CD4-positive, CD25-positive, alpha-beta regulatory T cell (primary cell): ENCODE measurements at places on chromosomes 3 and 15. TPM values are rescaled to one million over a fixed set of nuclear protein-coding genes. Genes with fewer than 3 reads are reported as not detected.

DNA sequence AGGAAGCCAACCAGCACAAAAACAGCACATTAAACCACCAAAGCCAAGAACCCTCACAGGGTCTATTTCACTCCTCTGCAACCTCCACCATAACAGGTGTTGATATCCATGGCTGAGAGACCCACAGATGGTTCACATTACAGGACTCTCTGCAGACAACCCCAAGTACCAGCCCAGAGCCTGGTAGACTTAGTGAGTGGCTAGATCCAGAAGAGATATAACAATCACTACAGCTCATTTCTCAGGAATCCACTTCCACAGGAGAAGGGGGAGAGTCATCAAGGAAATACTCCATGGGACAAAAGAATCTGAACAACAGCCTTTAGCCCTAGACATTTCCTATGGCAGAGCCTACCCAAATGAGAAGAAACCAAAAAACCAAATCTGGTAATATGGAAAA lies 168.1 kb upstream of the CD96 start:
- H3K27me3 ChIP-seq = no peaks in the 10 kb centered on the region
- H3K4me3 ChIP-seq = no peak overlapping the region
- no peak for DNase-seq
- H3K27ac ChIP-seq = no peak overlapping the region
- H3K36me3 ChIP-seq = no peaks in the 10 kb centered on the region
- H3K4me1 ChIP-seq = no peaks in the 10 kb centered on the region

- no peak overlapping the region for H3K27ac ChIP-seq
- H3K27me3 ChIP-seq = peaks cover 5% of the 10 kb centered on the region
- no peaks in the 10 kb centered on the region for H3K4me1 ChIP-seq
- no peak for DNase-seq
These were observed 21.9 kb upstream of the CP start for GRCh38 chr3:149243540-149243939.

GRCh38 chr15:27176785-27177406 lies 205.9 kb downstream of the GABRG3 start:
- no peaks in the 10 kb centered on the region for H3K27me3 ChIP-seq
- DNase-seq = no peak
- H3K27ac ChIP-seq = no peak overlapping the region
- no peaks in the 10 kb centered on the region for H3K36me3 ChIP-seq

- no peaks in the 10 kb centered on the region for H3K4me1 ChIP-seq
- no peaks in the 10 kb centered on the region for H3K27me3 ChIP-seq
- H3K27ac ChIP-seq = no peak overlapping the region
- no peak for DNase-seq
- H3K36me3 ChIP-seq = no peaks in the 10 kb centered on the region
- H3K4me3 ChIP-seq = no peak overlapping the region
These were observed 298.3 kb upstream of the TGFBR2 start for GRCh38 chr3:30308131-30308530.

DNA sequence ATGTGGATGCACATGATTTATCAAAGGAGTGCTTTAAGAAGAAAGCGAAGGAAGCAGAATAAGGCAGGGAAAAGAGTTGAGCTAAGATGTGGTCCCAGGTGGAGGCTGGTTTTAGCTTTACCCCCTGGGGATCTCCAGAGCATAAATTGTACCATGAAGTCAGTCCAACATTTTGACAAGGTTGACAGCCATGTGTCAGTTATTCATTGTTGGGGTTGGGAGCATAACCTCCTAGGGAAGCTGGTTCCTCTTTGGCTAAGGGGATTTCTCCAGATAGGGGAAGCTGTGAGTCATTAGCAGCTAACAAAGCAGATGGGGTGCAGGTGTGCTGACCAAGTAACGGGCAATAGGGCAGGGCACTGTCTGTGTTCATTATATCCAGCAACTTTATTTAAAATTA lies 123.7 kb upstream of the IGSF10 start:
- no peak for DNase-seq
- H3K4me3 ChIP-seq = no peak overlapping the region

DNA sequence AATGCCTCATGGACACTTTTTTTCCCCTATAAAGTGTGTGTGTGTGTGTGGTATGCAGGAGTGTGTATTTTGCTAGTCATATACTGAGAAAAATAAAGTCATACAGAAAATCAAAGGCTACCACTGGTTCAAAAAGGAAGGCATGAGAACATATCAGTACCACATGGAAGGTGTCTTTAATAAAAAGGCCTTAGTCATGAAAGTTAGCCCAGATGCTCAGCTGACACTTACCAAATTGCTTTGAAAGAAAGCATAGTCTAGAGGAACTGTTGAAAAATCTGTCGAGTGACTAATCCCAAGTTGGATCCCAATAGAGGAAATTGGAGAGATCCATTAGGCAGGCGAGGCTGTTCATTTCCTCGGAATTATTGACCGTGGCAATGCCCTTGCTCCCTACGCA lies 432.9 kb upstream of the CFAP20DC start:
- no peaks in the 10 kb centered on the region for H3K36me3 ChIP-seq
- no peak overlapping the region for H3K27ac ChIP-seq
- H3K4me3 ChIP-seq = no peak overlapping the region
- no peaks in the 10 kb centered on the region for H3K27me3 ChIP-seq

GRCh38 chr3:72887343-72887704 lies 522 bp upstream of the GXYLT2 start:
- no peak overlapping the region for H3K4me3 ChIP-seq
- no peaks in the 10 kb centered on the region for H3K36me3 ChIP-seq
- no peak overlapping the region for H3K27ac ChIP-seq

- DNase-seq = no peak
- H3K27ac ChIP-seq = no peak overlapping the region
- no peaks in the 10 kb centered on the region for H3K4me1 ChIP-seq
These were observed 64.5 kb downstream of the MITF start for GRCh38 chr3:69803681-69804270.

- H3K4me1 ChIP-seq = no peaks in the 10 kb centered on the region
- DNase-seq = no peak
- no peak overlapping the region for H3K27ac ChIP-seq
These were observed 193.3 kb downstream of the ADAMTS9 start for GRCh38 chr3:64494526-64494925.

- DNase-seq = peak; percentile 67
- peak overlapping the region; percentile 60 for H3K27ac ChIP-seq
- H3K27me3 ChIP-seq = peaks cover 14% of the 10 kb centered on the region
These were observed 20.4 kb upstream of the SATB1 start for GRCh38 chr3:18445401-18446148.

GRCh38 chr15:38680775-38681174 lies 116.2 kb upstream of the RASGRP1 start:
- H3K4me1 ChIP-seq = peaks cover 38% of the 10 kb centered on the region
- DNase-seq = peak; percentile 6
- H3K36me3 ChIP-seq = no peaks in the 10 kb centered on the region
- no peak overlapping the region for H3K27ac ChIP-seq
- H3K4me3 ChIP-seq = no peak overlapping the region

- no peaks in the 10 kb centered on the region for H3K36me3 ChIP-seq
- DNase-seq = no peak
- H3K4me1 ChIP-seq = no peaks in the 10 kb centered on the region
- no peaks in the 10 kb centered on the region for H3K27me3 ChIP-seq
These were observed 71.0 kb upstream of the MDFIC2 start for GRCh38 chr3:70383360-70383831.

DNA sequence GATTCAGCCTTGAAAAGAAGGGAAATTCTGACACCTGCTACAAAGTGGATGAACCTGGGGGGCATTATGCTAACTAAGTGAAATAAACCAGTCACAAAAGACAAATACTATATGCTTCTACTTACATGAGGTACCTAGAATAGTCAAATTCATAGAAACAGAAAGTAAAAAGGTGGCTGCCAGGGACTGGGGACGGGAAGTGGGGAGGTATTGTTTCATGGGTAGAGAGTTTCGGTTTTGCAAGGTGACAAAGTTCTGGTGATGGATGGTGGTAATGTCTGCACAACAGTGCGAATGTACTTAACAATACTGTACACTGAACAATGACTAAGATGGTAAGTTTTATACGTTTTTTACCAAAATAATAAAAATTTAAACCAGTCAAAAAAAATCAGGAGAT lies 4.8 kb downstream of the IDH2 start:
- no peaks in the 10 kb centered on the region for H3K36me3 ChIP-seq
- no peaks in the 10 kb centered on the region for H3K27me3 ChIP-seq
- H3K27ac ChIP-seq = peak overlapping the region; percentile 96
- peak overlapping the region; percentile 86 for H3K4me3 ChIP-seq
- peak; percentile 82 for DNase-seq

DNA sequence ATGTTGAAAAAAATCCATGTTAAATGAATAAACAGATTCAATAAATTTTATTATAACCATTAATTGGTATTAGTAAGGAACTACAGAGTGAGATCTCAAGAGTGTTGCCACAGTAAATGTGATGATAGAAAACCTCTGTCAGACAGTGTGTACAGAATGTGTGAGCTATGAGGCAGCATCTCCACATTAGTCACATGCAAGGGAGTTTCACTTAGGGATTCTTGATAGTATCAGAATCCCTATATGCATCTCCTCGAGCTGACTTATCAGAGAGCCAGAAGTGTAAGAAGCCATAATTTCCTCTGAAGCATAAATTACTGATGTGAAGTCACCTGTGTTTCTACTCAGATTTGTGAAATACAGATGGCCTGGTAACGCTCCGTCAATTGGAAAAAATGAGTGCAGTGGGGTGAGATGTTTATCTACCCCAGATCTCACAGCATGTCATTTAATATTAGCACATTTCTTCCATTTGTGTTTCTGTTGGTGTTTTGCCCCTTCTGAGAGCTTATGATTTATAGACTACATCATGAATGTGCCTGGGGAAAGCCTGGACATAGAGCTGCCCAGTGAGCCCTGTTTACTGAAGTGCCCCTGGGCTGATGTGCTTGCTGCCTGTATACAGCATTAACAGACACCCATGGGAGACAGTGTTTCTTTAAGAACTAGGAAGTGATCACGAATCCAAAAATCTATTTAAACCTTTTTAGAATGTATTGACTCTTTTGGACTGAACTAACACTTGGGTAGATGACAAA lies 262.4 kb downstream of the CPNE4 start:
- H3K27ac ChIP-seq = no peak overlapping the region
- no peak overlapping the region for H3K4me3 ChIP-seq
- H3K4me1 ChIP-seq = no peaks in the 10 kb centered on the region

GRCh38 chr15:73677146-73677607 lies 7.0 kb upstream of the CD276 start:
- no peaks in the 10 kb centered on the region for H3K4me1 ChIP-seq
- peak; percentile 52 for DNase-seq
- H3K4me3 ChIP-seq = no peak overlapping the region
- no peak overlapping the region for H3K27ac ChIP-seq
- peaks cover 10% of the 10 kb centered on the region for H3K27me3 ChIP-seq

- peak; percentile 15 for DNase-seq
- H3K4me1 ChIP-seq = no peaks in the 10 kb centered on the region
- no peak overlapping the region for H3K27ac ChIP-seq
- H3K36me3 ChIP-seq = no peaks in the 10 kb centered on the region
These were observed 79.8 kb upstream of the NR2E3 start for GRCh38 chr15:71730277-71731144.

DNA sequence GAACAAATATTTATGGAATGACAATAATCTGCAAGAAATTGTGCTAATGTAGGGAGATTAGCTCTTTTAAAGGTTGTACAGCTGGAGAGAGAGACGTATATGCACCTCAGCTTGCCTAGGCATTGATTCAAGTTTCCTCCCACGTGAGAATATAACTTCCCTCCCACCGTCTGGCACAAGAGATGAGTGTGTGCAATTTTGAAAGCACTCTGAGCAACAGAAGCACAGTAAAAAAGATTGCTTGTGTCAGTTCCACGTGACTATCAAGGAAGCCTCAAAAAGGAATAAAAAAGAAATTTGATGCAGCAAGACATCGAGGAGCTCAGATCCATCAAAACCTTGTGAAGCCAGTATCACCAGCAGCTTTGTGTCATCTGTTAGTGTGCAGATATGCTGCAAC lies 435.3 kb downstream of the TUSC7 start:
- no peaks in the 10 kb centered on the region for H3K4me1 ChIP-seq
- H3K27ac ChIP-seq = no peak overlapping the region
- H3K36me3 ChIP-seq = no peaks in the 10 kb centered on the region
- H3K4me3 ChIP-seq = no peak overlapping the region
- no peak for DNase-seq

GRCh38 chr3:121796970-121797369 lies 37.9 kb downstream of the IQCB1 start:
- no peak for DNase-seq
- no peaks in the 10 kb centered on the region for H3K4me1 ChIP-seq
- H3K27me3 ChIP-seq = no peaks in the 10 kb centered on the region

GRCh38 chr15:73754461-73754860 lies 1.3 kb upstream of the INSYN1 start:
- no peak overlapping the region for H3K27ac ChIP-seq
- peaks cover 16% of the 10 kb centered on the region for H3K27me3 ChIP-seq
- H3K4me1 ChIP-seq = no peaks in the 10 kb centered on the region
- DNase-seq = no peak
- no peak overlapping the region for H3K4me3 ChIP-seq

GRCh38 chr3:187662848-187663409 lies 7.3 kb downstream of the SST start:
- no peak overlapping the region for H3K27ac ChIP-seq
- peaks cover 18% of the 10 kb centered on the region for H3K27me3 ChIP-seq
- no peaks in the 10 kb centered on the region for H3K36me3 ChIP-seq
- no peak overlapping the region for H3K4me3 ChIP-seq
- no peaks in the 10 kb centered on the region for H3K4me1 ChIP-seq

DNA sequence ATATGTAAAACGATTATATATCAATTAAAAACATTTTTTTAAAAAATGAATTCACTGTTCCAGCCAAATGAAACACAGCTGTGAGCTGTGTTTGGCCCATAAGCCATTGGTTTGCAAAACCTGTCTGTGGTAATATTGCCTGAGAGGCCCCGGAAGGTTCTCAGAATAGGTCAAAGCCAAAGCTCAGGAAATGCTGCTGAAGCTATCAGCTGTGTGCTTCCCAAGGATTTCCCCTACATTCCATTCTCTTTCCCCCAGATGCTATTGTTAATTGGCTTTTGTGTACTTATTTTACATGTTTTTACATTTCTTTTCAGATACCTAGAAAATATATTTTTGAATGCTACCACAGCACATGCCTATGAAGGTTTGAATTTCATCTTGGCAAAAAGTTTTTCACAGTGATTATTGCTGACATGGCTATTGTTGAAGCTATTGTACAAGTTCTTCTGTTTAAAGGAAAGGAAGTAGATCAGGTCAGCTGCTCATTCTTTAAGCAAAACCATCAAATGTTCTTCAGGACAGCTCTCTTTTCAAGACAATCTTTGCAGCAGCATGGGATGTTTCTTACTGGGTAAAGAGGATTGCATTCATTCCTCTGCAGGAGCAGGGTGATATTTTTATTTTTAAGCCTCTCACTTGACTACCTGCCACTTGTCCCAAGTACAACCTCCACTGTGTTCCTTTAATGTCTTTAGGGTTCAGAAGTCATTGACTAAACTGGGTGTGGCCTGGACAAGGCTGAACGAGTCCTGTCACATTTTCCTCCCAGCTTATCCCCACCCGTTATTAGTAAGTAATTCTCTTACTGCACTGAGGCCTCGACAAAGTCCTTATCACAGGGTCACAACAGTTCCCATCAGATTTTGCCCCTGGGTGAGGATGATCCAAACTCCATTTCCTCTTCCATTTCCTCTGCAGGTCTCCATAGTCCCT lies 26.3 kb upstream of the BNC1 start:
- H3K27me3 ChIP-seq = no peaks in the 10 kb centered on the region
- H3K36me3 ChIP-seq = no peaks in the 10 kb centered on the region
- no peak for DNase-seq
- no peak overlapping the region for H3K27ac ChIP-seq
- H3K4me3 ChIP-seq = no peak overlapping the region

Gene SLCO2A1
- not detected for total RNA-seq

Gene GATA2
- total RNA-seq = 6.2 TPM

Gene DIS3L
- total RNA-seq = 24.3 TPM

Gene ITIH3
- total RNA-seq = not detected

Gene GALNT15
- not detected for total RNA-seq

Gene PTPRG
- total RNA-seq = not detected

Gene SH2D7
- total RNA-seq = not detected

Gene SCAPER
- total RNA-seq = 38.1 TPM
